HuH-7.5 (cell line): ENCODE measurements at places on chromosomes 3 and 15.

DNA sequence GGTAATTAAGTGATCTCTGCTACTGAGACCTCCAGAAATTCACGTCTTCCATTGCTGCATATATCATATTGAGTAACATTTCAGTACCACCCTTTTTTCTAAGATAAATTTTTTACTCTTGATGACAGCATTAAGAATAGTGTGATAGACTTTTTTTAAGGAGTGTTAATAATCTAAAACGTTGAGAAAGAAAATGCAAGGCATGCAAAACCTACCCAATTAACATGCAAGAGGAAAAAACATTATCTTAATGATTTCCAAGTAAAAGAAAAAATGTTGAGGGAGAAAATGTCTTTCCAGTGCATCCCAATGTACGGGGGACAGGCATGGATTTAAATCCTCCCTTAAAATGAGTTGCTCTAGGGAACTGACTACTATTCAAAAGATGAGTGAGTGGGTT is 740 bp downstream of the CLDN16 start:
- DNase-seq: no peak

GRCh38 chr3:149581681-149582370 is 76.0 kb downstream of the WWTR1 start:
- no peak for DNase-seq

DNA sequence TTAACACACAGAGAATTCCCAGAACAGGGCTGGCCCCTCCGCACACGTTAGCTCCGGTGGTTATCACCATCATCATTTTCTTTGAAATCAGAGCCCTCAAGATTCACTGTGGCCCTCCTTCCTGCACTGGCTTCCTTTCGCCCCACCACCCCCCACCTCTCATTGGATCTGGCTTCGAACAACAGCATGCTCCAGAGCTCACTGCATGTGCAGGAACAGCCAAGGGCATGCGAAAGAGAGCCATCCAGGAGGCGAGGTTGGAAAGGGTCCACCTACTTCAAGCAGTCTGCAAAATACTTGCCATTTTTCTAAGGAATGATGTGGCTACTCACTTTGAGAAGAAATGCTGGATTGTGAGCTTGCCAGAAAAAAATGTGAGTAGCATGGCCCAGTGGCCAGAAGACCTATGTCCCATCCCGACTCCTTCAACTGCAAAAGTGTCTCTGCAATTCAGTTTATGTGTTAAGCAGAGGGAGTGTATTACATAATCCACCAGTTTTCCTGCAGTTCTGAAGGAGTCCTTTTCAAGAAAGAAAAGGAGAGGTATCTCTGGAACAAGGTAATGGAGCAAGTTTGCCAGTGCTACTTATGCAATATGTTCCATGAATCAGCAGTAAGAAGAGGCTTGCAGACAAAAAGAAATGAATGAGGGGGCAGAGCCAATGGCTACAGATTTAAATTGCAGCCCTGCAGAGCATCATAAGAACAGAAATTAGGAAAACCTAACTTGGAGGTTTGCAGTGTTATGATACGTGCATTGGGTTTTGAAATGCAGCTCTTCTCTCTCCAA is 92.8 kb downstream of the OCA2 start:
- no peak for DNase-seq

GRCh38 chr3:127157171-127157828 is 35.6 kb upstream of the PRR23E start:
- DNase-seq: no peak

DNA sequence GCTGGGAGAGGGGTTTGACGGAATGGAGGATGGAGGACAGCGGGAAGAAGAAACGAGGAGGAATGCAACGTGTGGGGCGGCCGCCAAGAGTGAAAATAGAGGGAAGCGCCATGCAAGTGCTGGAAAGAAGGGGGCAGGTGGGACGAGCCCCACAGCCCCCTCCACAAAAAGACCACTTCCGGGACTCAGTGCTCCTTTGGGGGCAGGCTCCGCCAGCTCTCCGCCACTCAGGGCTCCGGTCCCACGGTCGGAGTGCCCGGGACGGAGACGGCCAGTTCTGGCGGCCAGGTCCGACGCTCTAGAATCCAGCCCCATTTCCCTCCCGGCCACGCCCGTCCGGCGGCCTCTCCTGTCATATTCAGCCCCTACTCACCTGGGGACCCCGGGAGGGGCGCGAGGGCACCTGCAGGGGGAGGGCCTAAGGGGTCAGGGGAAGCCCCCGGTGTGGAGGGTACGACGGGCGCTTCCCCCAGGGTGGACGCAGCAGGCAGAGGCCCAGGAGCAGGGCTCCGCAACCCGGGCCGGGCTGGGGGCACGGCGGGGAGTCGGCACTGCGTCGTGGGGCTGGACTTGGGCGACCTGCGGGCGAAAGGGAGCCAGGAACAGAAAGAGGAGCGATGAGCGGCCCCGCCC is 25.5 kb upstream of the CSPG4 start:
- no peak for DNase-seq

DNA sequence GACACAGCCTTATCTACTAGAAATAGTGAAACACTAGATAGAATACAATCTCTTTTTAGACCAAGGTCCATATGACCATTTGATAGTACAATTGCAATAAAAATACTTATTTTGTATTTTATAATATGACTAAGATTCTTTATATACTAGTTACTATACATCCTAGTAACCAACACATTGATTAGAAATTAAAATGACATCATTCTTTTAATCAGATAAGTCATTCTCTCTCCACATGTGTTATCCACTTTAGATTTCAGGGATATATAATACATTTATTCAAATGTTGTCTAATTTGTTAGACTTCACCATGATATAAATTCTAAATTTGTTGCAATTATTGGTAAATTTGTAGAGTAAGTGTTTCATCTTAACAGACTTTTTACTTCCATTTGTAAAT is 276.2 kb upstream of the DPH6 start:
- DNase-seq: no peak

DNA sequence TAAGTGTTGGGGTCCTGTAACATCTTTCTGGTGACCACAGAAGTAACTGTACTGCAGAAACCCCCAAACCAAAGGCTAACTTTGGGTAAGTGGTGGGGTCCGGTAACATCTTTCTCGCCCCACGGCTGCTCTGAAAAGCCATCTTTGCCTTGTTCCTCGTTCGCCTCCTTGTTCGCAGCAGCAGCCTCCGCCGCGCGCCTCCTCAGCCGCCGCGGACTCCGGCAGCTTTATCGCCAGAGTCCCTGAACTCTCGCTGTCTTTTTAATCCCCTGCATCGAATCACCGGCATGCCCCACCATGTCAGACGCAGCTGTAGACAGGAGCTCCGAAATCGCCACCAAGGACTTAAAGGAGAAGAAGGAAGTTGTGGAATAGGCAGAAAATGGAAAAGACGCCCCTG is 316.8 kb downstream of the TUSC7 start:
- no peak for DNase-seq

- no peak for DNase-seq
These were observed 27.8 kb downstream of the SHQ1 start for GRCh38 chr3:72820415-72820814.

DNA sequence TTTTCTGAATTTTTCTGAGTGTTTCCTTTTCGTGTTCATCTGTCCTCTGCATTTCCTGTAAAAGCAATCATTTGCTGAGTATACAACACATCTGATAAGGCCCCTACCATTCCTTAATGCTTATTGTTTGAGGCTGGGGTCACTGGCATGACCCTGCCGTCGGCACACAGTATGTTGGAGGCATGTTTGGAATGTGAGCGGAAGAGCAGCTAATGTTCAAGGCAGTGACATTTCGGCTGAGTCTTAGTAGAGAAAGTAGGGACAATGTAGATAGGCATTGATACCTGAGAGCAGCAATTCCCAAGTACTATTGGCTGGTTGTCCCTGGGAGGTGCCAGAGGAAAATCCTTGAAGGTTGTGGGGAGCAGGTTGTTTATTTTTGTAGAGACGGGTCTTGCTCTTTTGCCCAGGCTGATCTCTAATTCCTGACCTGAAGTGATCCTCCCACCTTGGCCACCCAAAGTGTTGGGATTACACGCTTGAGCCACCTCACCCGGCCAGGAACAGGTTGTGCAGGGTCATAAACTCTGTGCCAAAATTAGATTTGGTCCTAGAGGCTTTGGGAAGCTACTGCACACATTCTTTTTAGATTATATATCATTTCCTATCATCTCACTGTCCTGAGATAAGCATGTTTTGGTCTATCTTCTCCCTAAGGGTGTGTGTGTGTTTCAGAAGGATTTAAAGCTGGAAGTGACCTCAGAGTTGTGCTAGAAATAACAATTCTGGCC is 13.5 kb downstream of the PTPN23 start:
- peak; percentile 38 for DNase-seq

DNA sequence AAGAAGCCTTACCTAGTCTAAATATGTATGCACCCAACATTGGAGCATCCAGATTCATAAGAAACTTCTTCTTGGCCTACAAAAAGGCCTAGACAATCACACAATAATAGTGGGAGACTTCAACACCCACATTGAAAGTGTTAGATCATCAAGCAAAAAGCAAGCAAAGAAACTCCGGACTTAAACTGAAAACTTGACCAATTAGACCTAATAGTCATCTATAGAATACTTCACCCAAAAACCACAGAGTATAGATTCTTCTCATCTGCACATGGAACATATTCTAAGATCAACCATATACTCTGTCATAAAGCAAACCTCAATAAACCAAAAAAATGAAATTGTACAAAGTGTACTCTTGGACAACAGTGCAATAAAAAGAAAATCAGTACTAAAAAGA is 22.3 kb upstream of the OR5K4 start:
- DNase-seq: no peak

- no peak for DNase-seq
These were observed 107.6 kb upstream of the FXR1 start for GRCh38 chr3:180804916-180805315.

DNA sequence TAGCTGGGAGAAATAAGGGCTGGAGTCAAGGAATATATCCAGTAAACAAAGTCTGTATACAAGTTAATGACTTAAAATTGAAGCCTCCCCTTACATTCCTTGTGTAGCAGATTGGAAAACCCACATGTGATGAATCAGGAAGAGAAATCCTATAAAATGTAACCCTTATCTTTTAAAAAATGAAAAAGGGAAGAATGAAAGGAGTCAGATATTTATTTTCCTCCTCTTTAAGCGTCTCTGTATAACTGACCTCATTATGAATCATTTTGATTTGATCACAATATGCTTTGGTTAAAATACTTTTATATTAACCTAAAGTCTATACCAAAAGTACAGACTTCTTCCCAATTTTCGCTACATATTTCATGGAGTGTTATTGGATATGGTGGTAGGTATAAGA is 316.3 kb upstream of the STAC start:
- no peak for DNase-seq

GRCh38 chr3:55630921-55631299 is 143.8 kb upstream of the WNT5A start:
- DNase-seq: no peak

GRCh38 chr3:157479464-157480243 is 23.6 kb downstream of the VEPH1 start:
- no peak for DNase-seq

DNA sequence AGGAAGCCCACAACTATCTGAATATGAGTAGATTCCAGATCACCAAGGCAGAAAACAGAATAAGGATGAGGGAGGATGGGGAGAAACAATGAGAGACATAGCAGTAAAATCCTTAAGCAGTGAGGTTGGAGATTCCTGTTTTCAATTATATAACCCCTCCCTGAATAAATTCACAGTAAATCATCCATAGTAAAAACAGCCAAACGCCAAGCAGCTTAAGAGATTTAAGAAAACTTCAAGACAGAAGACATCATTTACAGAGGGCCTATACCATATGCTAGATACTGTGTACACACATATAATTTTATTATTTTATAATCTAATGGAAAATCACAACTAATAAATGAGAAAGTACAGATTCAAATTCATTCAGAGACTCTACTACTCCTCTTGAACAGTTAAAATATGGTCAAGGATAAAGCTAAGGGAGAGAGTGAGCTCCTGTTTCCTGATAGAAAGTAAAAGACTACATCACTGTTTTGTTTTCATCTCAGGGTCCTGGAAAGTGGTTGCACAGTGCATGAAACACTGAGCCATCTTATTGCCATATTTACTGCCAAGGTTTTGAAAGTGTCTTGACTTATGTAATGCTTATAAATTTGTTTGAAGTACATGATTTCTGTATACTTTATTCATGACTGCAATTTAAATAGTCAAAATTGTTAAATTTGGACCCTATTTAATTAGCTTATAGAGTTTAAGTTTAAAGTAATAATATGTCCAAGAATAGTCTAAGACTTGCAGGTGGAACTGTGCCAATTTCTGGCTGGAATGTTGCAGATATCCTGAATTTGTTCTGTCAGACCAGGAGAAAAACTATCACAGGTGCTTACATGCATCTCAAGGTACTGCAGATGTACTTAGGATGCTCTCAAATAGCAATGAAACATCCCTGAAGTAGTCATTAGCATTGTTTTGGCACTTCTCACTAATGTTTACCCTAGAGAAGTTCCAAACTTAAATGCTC is 141.4 kb downstream of the TBL1XR1 start:
- no peak for DNase-seq

- DNase-seq: no peak
These were observed 869.8 kb upstream of the CFAP20DC start for GRCh38 chr3:59919586-59919985.

DNA sequence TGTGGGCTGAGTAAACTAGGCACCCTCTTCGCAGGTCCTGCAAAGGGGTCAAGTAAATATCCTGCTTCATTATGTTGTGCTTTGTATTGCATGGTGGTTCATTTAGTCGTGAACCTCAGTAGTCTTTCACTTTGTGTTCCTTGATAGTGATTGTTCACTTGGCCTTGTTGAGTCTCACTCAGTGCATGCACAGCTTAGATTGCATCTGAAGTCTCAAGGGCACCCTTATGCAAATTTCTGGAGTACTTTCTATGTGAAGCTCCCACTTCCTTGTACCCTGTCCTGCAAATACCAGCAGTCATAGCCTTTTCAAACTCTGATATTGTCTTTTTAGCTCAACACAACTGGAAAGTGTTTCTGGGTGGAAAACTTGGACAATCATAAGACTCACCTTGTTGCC is 519.2 kb downstream of the NAALADL2 start:
- DNase-seq: no peak

DNA sequence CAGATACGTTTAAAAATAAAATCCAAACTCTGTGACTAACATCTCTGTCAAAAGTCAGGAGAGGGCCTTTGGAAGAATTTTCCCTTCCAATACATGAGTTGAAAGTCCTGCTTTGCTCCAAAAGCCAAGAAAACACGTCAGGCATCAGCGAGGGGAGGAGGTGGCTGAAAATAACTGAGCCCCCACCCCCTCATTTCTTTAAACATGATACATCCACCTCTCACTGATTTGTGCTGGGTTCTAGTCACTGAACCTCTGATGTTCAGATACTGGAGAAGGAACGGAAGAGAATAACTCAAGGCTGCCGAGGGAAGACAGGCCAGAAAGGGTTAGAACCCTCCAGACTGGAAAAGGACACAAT is 9.4 kb upstream of the SEMA5B start:
- DNase-seq: no peak
